HS-5 (cell line): ENCODE measurements at places on chromosomes 11 and 22.

DNA sequence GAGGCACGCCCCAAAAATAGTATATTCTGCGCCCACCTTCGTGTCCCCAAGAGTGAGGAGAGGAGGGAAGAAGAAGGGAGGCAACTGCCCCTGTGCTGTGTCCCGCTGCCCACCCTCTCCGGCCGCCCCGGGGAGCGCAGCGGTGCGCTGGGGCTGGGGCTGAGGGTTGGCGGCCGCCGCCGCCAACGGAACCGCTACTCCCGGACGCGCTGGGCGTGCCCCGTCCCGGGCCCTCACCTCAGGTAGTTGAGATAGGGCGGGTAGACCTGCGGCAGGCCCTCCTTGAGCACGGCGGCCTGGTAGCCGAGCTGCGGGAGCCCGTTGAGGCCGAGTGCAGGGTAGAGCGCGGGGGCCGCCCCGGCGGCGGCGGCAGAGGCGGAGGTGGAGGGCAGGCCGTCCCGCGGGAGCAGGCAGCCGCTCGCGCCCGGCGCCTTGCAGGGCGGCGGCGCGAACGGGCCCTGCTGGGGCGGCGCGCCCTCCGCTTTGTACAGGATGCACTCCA is 2.4 kb downstream of the PGR start:
- DNase-seq: no peak

- DNase-seq: no peak
Measured at GRCh38 chr11:63998558-63999348, 12.5 kb downstream of the OTUB1 start.

DNA sequence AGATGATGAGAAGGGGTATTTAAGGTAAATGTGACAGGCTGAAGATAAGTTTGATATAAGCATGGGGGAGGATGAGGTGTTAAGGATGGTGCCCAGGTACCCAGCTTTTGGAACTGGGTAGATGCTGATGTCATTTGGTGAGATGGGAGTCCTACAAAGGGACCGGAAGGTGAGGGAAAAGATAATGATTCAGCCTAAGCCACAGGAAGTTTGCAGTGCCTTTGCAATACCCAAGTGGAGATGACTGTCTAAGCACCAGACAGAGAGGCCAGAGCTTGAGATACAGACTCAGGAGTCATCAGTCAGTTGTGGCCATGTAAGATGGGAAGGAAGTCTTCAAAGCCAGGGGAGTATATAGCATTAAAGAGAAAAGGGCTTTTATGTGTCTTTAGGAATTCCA is 30.0 kb upstream of the SMCO4 start:
- no peak for DNase-seq

DNA sequence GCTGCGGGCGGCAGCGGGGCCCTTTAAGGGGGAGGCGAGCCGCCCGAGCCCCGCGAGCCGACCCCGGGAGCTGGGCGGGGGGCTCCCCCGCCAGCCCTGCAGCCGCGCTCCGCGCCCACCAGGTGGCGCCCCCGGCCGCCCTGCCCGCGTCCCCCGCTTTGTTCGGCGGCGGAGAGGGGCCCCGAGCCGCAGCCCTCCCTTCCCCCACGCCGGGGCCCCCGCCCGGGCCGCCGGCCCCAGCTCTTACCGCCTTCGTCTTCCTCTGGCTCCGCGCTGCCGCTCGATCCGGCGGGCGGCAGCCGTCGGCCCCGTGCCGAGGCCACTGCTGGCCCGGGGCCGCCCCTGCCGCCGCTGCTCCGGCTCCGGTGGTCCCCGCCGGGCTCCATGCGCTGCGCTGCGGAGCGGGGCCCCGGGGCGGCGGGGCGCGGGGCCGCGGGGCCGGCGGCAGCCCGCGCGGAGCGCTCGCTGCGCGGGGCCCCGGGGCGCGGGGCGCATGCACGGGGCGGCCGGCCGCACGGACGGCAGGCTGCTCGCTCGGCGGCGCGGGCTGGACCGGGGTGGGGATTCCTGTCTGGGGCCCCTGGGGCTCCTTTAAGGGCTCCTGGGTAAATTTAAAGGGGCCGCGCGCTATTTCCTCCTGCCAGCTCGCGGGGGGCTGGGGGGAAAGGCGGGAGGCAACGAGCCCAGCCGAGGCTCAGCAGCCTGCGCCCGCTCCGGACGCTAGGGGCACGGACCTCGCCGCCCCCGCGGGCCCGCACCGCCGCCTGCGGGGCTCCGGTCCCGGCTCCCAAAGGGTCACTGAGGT is at the start of gene ZFTA:
ZFTA (minus strand) TSS at position 539 of the 805 bp plus-strand sequence; CDS start at position 386, 153 bp downstream.
- no peak for DNase-seq

DNA sequence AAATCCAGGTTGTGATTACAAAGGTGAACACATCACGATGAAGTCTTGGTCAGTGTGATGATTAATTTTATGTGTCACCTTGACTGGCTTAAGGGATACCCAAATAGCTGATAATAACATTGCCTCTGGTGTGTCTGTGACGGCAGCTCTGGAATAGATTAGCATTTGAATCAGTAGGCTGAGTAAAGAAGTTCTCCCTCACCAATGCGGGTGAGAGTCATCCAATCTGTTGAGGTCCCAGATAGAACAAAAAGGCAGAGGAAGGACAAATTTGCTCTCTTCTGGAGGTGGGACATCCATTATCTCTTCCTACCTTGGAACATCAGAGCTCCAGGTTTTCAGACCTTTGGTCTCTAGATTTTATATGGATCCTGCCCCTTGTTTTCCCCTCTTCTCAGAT is 856.2 kb upstream of the CCDC90B start:
- no peak for DNase-seq

GRCh38 chr22:49230194-49230577 is 597.5 kb downstream of the BRD1 start:
- no peak for DNase-seq

DNA sequence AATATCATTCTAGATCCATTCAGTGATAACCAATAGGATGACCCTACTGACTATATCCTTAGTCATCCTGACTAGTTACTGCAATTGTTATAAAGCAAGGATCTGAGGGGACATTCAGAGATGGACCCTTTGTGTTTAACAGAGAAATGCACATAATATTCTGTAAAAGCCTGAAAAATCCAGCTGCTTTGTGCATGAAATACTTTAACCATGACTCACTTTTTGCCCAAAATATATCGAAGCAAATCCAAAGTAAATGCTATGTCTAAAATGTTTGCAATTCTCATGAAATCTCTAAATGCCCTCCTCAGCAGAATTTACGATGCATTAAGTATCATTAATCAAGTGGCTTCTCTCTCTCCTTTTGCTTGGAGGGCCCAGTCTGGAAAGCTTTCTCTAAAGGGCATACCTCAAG is 178.8 kb upstream of the MTMR2 start:
- peak; percentile 44 for DNase-seq

DNA sequence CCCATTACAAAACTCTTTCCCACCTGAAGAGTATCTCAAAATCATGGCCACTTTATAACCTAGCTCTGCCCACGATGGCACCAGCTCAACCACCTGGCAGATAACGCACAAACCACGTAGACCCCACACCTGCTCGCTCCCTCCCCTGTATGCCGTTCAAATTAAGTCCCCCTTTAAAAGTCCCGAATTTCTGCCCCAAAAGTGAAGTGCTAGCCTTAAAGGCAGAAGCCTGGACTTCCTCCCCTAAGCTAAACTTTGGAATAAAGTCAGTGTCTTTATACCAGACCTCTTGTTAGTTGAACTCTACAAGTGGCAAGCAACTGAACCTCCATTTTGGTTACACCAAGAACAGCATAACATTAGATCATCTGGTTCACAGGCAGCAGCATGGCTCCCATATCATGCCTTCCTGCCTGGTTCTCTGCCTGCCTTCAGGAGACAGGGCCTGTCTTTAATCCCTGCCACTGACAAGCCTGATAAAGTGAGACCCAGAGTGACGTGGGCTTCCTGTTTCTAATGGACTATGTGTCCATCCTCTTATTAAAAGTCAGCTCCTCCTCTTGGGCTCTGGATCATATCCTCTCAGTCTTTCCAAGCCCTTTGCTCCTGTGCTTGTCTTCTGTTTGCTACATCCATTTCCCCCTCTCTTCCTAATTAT is 32.6 kb upstream of the NNMT start:
- DNase-seq: no peak

DNA sequence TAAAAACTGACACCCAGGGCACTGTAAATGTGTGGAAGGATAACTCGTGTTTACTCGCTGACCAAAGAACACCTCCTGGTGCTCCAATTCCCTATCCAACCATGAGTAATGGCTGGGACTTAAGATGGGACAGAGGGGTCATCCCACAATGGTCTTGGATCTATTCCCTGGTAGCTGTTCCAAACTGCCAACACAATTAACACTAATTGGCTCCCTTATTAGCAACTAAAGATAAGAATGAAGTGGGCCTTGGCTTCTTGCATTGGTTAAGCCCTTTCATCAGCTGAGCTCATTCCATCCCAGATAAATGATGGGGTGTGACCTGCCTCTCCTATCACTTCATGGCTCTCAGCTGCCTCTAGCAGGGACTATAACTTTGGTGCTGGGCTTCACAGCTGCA is 1.5 kb upstream of the SIK3 start:
- no peak for DNase-seq

DNA sequence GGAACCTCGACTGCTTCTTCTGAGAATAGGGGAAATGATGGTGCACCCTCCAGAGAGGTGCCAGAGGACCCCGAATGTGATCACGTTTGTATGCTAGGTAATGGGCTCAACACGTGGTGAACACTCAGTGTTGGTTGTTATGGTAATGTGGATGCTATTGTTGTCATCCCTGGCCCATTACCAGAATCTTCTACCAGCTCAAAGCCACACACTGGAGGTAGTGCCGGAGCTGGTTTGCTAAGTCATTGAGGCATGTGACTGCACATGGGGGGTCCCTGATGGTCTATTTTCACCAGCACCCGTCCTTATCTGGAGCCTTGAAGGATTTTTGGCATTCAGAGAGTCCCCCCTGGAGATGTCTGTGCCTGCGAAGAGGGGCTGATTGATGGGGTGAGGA is 119.1 kb upstream of the CD82 start:
- no peak for DNase-seq

- DNase-seq: no peak
Measured at GRCh38 chr11:73028611-73029010, 113.5 kb downstream of the FCHSD2 start.

DNA sequence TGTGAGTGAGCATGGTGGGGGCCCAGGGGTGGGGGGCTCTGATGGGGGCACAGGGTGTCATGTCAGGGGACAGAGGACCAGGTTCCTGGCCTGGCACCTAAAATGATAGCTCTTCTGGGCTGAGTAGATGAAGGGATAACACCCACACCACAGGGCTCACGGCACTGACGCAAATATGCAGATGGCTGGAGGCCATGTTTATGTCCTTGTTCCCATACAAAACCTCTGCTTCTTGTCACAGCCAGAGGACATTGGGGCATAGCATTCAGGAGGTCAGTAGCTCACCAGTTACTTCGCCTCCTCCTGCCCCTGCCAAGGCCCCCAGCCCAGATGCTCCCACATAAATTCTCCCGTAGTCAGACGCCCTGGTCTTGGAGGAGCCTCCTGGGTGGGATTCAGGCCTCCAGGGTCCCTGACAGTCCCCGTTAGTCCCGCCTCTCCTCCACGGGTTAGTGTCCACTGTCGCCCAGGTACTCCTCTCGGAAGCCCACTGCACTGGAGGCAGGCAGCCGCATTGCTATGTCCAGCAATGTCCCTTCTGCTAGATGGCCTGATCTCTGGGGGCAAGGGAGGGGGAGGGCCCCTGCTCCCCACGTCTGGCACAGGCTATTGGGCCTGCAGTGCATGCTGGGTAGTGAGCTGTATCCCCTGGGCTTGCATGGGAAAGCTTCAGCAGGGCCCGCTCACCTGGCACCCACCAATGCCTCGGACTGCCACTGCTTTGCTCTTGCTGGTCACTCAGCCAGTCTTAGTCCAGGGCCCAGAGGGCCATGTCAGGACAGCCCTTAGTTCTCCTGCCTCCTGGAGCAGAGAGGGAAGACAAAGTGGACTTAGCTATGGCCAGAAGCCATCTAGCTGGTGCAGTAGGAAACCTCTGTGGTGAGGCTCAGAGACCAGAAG is 75.6 kb upstream of the MYOD1 start:
- no peak for DNase-seq

GRCh38 chr11:37182031-37182430 is 584.0 kb upstream of the RAG2 start:
- DNase-seq: no peak

- DNase-seq: no peak
Measured at GRCh38 chr11:65471447-65471891, 27.4 kb upstream of the MALAT1 start.

DNA sequence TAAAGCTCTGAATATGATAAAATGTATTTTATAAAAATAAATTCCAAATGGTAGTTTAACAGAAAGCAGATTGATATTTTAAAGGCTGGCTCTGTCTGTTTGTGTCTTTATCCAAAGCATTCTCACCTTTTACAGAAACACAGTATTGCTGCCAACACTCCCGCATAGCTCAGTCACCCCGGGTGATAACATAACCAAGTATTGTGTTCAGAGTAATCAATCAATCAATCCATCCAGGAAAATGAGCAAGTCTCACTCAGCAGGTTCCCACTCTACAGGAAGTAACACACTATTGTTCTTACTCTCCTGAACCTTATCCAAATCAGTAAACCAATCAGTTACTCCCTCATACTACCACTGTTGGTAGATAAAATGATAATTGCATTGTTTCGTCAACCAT is 203.4 kb downstream of the LRRC4C start:
- no peak for DNase-seq

DNA sequence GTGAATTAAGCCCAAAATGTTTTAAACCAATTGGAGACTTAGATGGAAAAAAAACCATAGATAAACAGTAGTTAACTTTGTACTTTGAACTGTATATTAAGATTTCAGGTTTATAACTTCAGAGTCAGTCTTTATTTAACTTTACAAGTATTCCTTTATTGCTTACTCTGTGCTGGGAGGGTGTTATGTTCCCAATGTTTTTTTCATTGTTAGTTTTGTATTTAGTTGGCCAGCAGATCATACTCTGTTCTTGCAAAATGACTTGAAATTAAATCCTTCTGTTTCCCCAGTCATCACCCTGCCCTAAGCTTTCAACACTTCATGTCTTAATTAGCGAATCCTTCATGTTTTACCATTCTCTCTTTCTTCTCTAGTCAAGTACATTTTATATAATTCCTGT is 25.3 kb downstream of the SIK2 start:
- no peak for DNase-seq

DNA sequence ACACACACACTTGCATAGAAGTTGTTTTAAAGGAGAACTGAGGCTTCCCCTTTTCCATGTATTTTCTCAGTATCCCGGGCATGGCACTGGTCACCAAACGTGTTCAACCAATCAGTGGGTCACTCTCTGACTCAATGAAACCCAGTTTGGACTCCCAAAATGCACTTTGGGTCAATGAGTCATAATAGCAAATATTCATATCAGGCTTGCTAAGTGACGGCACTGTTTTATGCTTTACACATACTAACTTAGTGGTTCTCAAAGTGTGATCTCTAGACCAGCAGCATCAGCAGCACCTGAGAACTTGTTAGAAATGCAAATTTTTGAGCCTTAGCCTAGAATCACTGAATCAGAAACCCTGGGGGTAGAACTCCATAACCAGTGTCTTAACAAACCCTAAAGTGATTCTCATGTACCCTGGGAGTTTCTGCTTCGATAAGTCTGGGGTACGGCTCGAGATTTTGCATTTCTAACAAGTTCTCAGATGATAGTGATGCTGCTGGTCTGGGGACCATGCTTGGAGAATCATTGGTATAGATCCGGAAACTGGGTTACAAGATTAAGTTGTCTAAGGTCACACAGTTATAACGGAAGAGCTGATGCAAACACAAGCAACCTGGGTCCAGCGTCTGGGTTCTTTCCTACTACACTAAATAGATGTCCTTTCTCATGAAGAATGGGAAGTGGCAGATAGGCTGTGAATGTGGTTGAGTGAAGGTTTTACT is 35.6 kb downstream of the ETS1 start:
- no peak for DNase-seq

- no peak for DNase-seq
Measured at GRCh38 chr22:35549328-35549727, 8.7 kb downstream of the RASD2 start.

GRCh38 chr11:32566517-32566916 is 17.1 kb upstream of the EIF3M start:
- no peak for DNase-seq
